SHP77 (cell line): ENCODE measurements at places on chromosomes 11 and 22.

DNA sequence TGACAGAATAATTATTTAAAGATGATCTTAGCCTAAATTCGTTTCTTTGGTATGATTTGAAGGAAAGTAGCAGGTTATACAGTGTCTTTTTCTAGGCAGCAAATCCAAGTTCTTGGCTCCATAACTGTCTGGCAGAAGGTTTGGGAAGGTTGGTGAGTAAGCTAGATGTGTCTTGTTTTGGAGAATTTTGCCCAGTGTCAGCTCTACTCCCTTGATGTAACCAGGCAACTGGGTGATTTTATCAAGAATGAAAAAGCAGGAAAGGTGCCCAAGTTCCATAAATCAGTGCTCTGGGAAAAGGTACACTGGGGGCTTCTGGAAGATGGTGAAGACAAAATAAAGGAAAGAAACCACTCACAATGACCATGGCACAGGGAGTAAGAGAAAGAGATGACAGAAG lies 71.5 kb upstream of the USP47 start:
- DNase-seq = no peak

DNA sequence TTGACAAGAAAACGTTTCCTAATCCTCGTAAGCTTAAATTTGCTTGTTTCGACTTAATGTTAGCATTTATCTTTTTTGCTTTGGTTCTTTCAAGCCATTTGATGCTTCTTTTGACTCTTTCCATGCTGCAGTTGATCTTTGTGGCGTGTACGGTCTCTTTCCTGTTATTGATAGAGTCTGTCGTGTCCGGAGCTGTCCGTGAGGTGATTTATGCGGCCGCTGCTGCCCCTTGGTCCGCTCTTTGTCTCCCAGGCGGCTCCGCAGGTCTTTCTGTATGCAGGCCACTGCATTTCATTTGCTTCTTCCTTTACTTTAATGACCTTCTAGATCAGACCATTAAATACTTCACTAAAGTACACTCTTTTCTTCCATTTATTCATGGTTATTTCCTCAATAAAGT lies 50.3 kb downstream of the TBC1D22A start:
- no peak for DNase-seq

DNA sequence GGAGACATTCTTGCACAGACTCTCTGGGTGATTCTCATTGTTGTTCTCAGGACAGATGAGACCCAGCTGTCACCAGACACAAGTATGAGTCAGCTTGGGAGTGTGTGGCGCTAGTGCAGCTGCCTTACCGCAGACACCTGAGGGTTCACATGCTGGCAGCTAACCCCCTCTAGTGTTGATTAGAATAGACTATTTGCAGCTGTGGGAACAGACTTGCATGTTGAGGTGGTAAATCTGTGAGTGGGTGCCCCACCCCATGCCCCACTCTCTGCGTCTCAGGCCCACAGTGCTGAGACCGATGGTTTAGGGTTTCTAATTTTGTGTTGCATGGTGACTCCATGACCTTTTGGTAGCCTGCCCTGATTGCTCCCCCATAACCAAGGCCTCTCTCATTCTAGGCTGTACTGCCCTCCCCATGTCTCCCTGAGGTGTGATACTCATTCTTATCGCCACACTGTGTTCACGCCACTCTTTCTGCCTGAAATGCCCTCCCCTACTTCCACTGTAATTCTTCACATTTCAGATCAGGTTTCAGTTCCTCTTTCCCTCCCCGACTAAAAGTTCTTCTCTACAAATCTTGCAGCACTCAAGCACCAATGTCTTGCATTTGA lies 73.7 kb upstream of the KIRREL3 start:
- peak; percentile 62 for DNase-seq

DNA sequence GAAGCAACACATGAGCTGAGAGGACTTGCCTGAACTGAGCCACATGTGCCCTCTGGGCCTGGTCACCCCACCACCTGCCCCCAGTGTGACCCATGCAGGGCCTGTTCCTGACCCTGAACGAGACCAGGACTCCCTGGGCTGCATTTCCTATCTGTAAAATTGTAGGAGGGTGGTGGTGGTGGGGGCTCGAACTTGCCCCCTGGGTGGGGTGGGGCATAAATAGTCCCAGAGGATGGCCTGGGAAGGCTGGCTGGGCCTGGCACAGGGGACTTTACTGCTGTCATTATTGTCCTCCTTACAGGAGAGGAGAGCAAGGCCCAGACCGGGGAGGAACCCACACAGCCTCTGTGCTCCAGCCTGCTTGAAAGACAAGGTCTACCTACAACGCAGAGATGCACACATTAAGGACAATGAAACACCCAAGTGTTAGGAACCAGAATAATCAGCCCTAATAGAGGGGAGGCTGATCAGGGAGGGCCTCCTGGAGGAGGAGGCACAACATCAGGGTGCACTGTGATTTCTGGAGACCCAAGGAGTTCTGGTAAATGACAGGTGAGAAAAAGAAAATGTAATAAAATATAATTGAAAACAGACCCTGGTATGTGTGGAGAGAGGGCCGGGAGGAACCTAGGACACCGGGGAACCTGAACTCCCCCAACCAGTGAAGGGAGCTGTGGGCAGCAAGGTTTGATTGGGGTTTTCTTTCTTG lies 2.8 kb upstream of the AIFM3 start:
- no peak for DNase-seq

DNA sequence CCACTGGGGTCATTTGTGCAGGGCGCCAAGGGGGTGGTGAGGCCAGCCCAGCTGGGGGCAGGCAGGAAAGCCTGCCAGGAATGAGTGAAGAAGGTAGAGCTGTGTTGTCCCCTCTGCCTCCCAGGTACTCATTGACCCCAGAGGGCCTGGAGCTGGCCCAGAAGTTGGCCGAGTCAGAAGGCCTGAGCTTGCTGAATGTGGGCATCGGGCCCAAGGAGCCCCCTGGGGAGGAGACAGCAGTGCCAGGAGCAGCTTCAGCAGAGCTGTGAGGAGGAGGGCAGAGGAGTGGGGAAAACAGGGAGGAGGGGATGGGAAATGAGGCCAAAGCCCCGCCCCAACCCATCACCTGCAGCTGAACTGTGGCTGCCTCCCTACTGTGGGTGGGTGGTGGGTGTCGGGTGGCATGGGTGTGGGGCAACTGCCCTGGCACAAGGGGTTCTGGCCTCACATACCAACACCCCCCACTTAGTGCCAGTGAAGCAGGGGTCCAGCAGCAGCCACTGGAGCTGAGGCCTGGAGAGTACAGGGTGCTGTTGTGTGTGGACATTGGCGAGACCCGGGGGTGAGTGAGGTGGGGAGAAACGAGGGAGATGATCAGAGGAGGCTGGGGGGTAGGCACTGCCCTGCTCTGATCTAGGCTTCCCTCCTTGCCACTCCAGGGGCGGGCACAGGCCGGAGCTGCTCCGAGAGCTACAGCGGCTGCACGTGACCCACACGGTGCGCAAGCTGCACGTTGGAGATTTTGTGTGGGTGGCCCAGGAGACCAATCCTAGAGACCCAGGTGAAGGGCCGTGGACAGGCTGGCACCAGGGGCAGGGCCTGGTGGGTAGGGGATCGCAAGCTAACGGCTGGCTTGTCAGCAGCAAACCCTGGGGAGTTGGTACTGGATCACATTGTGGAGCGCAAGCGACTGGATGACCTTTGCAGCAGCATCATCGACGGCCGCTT lies 3.0 kb downstream of the MUS81 start:
- DNase-seq = no peak

DNA sequence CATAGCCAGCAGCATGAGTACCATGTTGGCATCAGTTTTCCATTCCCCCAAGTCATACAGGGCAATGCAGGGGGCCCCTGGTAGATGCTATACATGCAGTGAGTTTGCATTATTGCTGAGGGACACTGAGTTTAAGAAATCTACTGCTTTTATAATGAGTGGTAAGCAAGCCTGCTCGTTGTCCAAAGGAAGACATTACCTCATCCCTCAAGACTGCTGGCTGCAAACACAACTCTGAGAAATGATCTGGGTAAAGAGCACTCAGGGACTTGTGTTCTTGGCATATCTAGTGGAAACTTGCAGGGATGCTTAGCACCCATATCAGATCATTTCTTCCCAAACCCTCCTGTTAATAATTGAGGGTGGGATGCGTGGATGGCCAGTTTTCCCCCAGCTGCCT lies 77.9 kb downstream of the CWC15 start:
- DNase-seq = no peak
